ENCODE measurements at places on chromosomes 6 and 20.
A peak's percentile ranks its signal among the peaks of the same experiment; 100 is the strongest.

DNA sequence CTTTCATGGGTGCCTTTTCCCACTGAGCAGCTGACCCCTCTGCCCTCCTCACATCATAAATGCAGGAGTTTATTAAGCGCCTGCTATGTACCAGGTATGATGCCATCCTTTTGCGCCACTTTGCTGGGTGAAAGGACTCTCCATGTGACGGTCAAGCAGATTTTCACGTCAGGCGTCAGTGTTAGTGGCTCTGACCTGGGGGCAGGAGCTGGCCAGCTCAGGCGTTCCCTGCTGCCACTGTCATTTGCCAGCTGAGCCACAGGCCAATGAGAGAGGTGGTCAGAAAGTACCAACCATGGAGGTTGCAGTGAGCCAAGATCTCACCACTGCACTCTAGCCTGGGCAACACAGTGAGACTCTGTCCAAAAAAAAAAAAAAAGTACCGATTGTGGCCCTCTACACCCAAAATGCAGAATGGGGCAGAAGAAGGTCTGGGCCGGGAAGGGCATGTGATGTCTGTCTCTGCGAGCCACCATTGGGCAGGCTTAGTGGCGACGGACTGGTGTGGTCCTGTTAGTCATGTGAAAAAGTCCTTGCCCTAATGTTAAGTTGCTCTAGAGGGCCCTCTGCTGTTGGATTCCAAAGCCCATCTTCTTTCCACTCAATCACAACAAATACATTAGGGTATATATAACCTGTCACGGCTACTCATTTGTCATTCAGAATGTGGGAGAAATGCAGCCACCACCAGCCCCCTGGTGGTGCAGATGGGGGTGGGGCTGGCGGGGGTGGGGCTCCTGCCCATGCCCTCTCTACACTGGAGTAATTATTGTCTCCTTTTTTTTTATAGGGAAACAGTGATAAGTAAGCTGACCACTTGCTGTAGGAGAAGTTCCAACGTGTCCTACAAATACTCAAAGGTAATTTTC, 18.4 kb upstream of the SLC22A1 start:
- DNase-seq = no peak

DNA sequence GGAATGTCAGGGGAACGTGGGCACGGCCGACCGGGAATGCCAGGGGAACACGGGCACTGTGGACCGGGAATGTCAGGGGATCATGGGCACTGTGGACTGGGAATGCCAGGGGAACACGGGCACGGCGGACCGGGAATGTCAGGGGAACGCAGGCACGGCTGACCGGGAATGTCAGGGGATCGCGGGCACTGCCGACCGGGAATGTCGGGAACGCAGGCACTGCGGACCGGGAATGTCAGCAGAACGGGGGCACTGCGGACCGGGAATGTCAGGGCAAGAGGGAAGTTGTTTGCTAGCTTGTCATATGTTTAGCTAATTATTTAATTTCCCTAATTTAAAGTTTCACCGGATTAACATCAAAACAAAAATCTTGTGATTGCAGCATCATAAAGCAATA, 37.4 kb upstream of the BHLHE23 start:
- no peak for DNase-seq

- peak; percentile 76 for DNase-seq
Measured at GRCh38 chr6:19836799-19837510, at the start of gene ID4. TSS of gene ID4 (plus strand) at chr6:19837370. CDS start at chr6:19837755, 385 bp downstream.

DNA sequence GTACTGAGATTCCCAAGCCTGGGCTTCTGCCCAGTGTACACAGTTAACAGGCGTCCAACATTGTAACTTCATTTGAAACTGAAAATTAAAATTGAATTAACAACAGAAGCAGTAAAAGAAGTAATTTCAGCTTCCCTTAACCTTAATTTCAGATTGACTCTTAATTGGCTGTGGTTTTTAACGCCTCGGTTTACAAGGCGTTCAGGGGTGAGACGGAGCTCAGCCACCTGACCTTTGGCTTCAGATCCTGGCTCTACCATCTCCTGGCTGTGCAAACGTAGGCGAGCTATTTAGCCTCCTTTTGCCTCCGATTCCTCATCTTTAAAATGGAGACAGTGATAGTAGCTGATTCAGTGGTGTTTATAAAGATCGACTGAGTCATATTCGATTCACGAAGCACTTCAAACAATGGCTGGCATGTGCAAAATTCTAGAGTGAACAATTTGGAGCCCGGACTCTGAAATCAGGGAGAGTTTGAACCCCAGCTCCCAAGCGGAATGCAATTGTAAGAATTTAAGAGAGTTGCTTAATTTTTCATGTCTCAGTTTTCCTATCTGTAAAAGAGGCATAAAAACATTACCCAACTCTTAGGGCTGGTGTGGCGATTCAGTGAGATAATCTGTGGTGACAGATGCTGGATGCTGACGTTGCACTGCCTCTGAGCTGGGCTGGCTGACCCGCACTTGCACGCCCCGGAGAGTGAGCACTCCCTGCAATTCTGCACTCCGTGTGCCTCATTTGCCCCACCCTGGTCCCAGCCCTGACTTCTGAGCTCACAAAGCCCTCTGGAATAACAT, 23.5 kb upstream of the OCSTAMP start:
- DNase-seq = no peak

DNA sequence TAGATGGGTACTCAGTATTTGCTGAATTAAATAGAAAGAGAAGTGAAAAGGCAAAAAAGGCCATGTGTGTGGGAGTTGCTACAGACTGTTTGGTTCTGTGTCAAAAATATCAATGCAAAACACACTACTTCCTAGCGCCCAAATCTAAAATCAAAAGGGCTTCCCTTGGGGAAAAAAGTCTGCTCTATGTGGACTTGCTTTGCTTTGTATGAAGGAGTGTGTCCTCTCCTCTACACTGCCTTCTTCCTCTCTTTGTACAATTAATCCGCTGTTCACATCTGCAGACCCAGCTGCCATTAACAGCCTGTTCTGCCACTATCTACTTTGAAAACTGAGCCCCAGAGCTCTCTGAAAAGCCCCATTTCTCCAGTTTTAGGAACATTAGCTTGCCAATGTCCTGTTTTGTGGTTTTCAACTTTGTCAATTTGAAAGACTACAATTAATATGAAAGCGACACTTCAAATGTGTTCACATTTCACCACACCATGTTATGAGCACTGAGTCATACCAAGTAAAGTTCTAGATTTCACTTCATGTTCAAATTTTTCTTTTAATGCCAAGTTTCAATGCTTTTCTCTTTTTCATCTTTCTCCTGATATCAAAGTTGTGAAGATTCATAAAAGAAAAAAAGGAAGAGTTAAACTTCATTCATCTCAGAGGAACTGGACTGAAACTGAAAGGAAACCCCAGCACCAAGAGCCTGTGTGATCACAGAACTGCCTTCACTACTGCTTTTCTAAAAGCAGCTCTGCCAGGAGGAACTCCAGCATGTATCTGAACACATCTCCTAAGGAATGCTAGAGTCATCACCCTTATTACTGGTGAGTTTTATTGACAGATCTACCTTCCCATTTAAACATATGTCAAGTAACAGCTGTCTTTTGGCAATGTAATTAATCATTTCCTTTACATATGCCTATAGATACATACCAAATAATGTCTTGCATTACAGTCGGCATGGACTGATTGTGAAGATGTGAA, 102.6 kb downstream of the KIF13A start:
- DNase-seq = no peak

- no peak for DNase-seq
Measured at GRCh38 chr20:59648466-59649070, 44.2 kb downstream of the PHACTR3 start.

DNA sequence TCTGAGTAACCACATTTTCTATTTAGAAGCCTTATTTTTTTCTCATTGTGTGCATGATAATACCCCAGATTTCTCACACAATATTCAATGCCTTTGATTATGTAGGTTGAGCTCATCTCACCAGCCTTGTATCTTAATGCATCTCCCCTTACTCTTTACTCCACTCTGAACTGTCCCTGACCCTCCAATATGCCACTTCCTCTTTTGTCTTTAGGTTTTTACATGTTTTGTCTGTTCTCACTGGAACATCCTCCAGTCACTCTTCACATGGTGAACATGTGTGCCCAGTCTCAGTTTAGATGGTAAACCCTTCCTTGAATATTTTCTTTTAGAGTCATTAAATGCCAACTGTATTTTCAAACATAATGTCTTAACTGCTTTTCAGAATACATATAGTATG, 392.9 kb upstream of the IMPG1 start:
- DNase-seq = no peak

DNA sequence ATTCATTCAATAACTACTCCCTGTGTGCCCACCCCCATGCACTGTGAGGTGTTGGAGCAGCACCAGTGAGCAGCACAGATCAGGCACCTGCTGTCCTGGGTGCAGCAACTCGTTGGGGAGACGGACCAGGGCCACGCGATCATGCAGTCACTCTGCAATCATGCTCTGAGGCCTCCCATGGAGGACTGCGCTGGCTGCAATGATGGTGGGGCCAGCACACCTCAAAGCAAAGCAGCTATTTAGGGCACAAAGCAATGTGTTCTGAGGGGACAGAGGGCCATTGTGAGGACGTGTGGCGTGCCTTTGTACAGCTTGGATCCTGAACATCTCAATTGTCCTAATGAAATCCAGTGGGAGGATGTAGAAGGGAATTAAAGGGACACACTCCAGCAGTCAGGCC, 41.0 kb upstream of the MPC1 start:
- no peak for DNase-seq

DNA sequence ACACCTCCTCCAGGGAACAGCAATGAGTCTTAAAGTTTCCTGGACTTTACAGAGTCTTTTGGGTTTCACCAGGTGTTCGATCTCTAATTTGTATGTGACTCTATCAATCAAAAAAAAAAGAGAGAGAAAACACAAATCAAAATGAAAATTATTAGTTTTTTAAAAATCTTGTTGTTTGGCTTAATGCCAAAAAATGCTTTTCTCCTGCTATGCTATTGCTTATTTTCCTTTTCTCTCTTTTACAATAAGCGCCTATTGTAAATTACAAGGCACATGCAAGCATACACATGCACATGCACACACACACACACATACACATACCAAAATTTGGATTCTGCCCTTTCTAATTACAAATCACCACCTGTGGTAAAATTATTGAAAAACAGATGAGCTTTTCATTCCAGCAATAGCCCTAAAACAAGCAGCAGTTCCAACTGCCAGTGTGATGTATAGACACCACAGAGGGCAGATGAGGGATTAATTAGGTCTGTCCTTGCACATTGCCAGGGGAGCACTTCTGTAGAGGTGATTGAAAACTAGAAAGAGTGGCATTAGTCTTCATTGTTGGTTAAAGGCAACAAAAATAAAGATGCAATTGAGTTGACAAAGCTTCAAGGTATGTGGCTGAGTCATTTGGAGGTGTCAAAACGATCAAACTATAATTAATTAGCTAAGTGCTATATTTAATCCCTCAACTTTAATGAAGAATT, 631.7 kb downstream of the TFAP2B start:
- no peak for DNase-seq

DNA sequence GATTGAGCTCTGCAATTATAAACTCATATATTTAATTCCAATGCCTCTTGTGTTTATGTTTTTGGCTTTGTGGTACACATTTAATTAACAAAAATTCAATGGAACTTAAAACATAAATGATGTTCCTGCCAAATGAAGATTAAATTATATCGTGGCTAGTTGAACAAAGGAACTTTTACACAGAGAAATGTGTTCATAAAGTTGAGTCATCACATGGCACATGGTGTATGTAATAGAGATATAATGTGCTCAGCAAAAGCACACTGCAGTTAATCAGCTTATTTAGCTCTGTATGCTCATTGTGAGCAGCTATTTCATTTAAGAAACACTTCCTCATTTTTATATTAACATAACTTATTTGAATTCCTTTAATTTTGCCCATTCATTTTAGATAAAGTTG, 1295.6 kb upstream of the CITED2 start:
- no peak for DNase-seq

DNA sequence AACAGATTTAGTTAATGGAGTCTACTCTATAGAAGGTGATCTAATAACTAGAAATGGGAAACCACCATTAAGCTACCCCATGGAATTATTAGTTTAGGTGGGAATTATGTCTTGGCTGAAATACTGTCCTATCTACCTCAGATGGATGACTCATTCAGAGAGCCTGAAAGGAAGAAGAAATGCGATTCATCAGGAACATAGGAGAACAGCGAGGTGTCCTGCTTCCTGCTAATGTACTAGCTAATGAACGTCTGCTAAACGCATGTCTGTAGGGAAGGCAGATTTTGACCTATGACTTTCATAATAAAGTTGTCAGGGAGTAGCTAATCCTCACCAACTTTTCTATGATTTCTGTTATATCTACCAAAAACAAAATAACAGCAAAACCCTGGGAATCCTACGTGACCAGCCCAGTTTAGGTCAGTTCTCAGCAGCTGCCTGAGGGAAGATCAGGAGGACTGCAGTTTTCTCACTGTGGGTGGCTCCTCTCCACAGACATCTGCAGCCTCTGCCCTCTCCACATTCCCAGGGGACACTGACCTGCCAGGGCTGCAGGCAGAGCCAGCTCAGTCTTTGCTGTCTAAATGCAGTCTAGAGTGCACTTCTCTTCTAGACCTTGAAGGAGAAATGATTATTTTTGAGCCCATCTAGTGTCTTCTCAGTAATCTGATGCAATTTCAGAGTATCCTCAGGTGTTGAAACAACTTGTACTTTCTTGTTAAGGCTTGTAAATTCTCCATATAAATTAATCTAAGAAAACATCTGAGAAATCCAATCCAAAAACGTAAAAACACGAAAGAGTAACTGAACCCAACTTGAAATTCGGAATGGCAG, 18.1 kb upstream of the SFT2D1 start:
- DNase-seq = no peak

GRCh38 chr6:30742316-30743098, at the start of gene FLOT1:
TSS of gene FLOT1 (minus strand) at chr6:30742687. CDS start at chr6:30742189, 498 bp downstream.
- DNase-seq = peak; percentile 81

Measured in anterior cingulate cortex (tissue), 58 donors.